ENCODE measurements at places on chromosomes 11 and 22.

DNA sequence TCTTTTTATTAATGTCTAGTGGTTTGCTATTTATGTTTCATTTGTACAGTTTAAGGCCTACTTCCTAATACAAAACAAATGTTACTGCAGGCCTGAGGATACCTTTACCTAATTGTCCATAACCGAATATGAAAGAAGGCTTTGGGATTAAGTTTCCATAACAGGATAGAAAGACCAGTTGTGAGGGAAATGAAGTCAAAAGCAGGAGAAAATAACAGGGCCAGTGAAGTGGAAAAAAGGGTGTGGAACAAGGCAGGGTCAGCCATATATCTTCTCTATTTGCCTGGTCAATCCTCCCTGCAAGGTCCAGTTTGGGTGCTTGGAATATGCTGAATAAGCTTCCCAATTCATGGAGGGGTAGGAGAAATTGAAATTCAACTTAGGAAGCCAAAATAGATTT, 211.5 kb downstream of the SWAP70 start:
- no peak for DNase-seq

DNA sequence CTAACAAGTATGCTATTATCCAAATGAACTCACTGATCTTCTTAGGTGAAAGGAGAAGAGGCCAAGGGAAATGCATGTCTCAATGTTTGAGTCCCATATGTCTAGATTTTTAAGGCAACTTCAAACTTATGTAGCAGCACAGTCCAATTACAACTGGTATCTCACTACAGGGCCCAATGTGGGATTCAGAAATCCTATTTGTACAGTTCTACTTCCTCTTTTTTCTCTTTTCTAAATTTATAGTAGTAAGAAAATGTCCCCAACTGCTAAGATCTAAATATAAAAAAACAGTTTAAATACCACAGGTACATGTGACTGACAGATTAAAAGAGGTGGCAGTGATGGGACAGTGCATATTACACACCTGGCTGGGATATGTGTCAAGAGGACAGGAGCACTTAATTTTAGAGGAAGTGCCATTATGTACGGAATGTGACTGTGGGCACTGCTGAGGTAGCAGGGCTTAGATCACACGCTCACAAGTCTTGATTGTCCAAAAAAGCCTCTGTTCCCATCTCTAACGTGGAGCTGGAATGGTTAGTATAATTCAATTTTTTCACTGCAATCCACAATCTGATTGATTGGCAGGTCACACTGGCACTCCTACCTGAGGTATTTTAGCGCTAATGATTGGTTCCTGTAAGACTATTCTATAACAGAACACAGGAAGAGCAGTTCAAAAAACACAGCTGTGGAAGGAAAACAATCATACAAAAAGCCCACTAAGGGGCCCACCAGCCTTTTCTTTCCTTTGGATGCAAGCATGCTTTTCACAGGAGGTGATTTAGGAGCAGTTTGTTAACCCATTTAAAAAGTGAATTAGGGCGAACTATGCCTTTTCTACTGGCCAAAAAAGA, 34.6 kb downstream of the APOL5 start:
- no peak for DNase-seq

DNA sequence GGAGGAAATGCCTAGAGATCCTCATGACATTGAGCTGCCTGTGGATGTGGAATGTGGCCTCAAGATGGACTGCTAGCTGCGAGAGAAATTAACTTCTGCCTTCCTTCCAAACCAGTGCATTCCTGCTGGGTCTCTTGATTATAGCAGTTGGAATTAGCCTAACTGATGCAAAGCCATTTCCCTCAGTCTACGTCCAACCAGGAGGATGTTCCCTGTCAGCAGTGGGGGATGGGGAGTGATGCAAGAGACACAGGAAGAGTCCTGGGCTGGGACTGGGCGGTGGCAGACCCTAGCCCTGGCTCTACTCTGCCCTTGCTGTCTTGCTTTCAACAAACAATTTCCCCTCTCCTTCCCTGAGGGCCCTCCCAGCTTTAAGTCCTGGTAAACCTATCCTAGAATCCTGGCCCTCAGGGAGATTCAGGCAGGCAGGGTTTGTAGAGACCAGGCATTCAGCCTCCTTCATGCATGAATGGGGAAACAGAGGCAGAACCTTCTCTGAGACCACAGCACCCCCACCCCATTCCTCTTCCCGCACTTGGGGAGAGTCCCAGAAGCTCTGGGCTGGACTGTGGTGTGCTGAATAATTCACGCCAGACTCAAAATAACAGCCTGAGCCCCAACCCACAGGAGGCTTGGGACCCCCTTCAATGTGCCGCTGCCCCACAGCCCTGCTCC, 17.0 kb downstream of the C11orf96 start:
- no peak for DNase-seq

DNA sequence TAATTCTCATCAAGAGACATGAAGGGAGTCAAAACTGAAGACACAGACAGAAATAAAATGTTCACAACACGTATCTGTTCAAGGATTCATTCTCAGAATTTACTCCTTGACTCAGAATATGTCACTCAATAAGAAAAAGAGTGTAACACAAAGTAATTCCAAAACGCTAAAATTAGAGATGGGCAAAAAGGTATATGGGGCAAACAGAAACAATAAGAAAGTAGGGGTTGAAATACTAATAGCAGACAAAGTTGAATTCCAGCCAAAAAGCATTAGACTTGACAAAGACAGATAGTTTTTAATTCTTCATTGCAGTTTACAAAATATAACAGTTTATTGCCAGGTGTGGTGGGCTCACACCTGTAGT, 26.7 kb downstream of the GNB1L start:
- no peak for DNase-seq

GRCh38 chr11:26632691-26633159, 60.7 kb upstream of the MUC15 start:
- no peak for DNase-seq
